Naive thymus-derived CD4-positive, alpha-beta T cell (primary cell): ENCODE measurements at places on chromosomes 11 and 22.

DNA sequence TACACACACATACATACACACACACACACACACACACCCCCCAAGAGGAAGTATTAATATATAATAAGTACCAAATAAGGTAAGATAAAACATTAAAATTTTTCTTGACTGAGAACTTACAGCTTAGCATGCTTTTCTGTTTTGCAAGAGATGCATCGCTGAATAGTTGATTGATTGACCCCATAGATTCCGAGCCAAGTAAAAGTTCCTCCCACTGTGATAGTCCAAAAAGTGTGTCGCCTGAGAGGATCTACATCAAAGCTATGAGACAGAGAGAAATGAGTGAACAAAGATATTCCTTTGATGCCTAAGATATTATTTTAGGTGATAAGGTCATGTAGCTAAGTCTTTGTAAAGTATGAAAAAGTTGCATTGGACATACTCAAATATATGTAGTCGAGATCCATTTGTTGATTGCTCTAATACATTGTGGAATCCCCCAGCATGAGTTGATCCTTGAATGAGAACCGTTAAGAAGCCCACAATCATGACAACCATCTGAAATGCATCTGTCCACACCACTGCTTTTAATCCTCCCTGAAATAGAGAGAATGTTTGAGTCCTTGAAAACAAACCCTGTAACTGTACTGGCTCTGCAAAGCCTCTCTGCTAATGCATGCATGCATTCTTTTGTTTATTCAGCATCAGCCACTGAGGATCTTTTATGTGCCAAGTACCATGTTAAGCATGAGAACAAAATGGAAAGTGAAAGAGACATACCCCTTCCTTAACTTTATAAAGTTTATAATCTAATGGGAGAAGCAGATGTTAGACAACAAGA, 18.3 kb downstream of the SLC5A12 start:
- DNase-seq: no peak

DNA sequence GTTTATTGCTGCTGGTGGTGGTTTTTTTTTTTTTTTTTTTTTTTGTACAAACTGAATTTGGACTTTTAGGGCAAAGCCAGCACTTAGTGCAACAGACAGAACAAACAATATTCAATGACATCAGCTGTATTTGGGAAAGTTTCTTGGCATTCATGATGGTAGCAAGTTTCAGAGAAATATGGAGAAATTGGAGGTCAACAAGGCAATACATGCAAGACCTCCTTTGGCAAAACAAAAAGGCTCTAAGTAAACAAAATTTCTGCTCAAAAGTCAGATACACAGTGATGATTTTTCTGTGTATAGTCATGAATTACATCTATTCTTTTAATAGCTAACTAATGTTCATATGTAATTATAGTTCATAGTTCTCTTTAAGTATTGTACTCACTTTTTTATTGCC, 612.5 kb upstream of the LUZP2 start:
- no peak for DNase-seq

GRCh38 chr11:26522912-26523610, 49.0 kb downstream of the MUC15 start:
- DNase-seq: no peak

DNA sequence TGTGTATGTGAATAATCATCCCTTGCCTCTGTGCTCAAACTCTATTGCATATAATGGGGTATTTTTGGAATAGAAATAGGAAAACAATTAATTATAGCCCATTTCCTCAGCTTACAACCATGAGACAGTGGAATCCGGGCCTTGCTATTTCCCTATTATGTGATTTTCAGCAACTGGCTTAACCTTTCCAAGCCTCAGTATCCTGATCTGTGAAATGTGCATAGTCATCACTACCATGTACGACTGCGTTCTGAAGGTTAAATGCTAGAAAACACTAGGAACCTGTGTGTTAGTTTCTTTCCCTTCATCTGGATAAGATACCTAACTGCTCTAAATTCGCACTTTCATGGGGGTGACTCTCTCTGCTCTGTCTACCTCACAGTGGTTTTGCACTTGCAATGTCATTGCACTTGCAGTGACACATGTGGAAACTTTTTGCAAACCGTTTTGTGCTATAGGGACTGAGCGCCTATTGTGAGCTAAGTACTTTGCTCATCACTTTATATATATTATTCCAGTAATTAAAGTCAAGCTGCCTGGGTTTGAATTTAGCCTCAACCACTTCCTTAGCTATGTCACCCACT, 48.3 kb downstream of the IRAG1 start:
- no peak for DNase-seq

GRCh38 chr11:47272706-47273105, 2.8 kb downstream of the MADD start:
- DNase-seq: no peak

GRCh38 chr11:67558084-67558772, 25.4 kb upstream of the GSTP1 start:
- DNase-seq: no peak

- no peak for DNase-seq
Observed at GRCh38 chr11:68582416-68583040, 101.8 kb upstream of the GAL start.

GRCh38 chr11:68275721-68276507, 4.1 kb upstream of the C11orf24 start:
- no peak for DNase-seq

- no peak for DNase-seq
Observed at GRCh38 chr11:130458410-130458729, 9.9 kb downstream of the ADAMTS15 start.

- no peak for DNase-seq
Observed at GRCh38 chr11:126638648-126639047, 283.2 kb downstream of the ST3GAL4 start.

- DNase-seq: no peak
Observed at GRCh38 chr11:63708764-63709163, 27.5 kb downstream of the RTN3 start.

GRCh38 chr11:87739766-87740165, 435.5 kb downstream of the RAB38 start:
- DNase-seq: no peak

DNA sequence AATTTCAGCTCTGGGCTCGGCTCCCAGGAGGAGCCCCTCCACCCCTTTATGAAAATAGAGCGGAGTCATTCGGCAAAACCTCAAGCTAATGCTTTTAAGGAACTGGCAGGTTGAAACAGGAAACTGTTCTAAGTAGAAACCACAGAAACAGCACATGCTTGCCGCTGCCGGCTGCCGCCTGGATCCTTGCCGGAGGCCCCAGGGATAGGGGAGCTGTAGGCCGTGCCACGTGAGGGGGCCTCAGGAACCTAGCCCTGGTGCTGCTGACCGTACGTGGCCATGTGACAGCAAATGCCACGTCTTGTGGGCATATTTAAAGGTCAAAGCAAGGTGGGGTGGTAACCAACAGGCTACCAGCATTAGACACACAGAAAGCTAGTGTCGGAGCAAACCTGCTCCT, 77.9 kb upstream of the TIMP3 start:
- DNase-seq: no peak

GRCh38 chr22:38860283-38861169, 11.5 kb downstream of the CBX6 start:
- DNase-seq: no peak

- DNase-seq: no peak
Observed at GRCh38 chr11:22774716-22775115, 54.9 kb downstream of the SVIP start.

DNA sequence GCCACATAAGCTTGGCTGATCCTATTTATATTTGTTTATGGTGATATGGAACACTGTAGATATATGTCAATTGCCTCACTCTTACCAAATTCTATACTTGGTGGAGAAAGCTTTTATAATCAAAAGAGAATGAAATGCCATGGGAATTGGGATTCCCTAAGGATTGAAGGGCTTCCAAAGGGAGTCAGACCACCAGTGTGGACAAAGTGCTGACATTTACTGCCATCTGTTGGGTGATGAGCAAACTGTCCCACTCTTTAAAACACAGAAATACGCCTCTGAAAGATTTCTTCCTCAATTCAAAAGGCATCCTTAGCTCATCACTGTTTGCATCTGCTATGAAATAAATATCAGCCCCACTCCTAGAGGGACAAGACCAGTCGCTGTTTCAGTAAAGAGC, 7.1 kb downstream of the SLC1A2 start:
- DNase-seq: no peak
